ENCODE measurements at places on chromosomes 6 and 20.

DNA sequence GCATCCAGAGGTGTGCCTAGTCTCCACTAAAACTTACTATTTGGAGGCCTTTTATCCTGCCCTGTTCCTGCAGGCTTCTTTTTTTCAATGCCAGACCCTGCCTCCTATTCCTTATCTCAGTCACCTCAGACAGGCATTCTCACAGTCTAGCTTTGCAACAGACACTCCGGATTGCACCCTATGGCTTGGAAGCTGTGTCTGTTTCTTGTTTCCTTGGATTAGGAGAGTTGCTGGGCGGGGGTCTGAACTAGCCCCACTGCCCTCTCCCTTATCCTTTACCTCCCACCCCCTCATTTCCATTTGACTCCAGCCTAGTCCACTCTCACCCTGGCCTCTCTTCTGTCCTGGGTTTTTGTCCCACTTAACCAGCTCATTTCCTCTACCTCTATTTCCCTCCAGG, 228.1 kb upstream of the CITED2 start:
- DNase-seq = no peak

DNA sequence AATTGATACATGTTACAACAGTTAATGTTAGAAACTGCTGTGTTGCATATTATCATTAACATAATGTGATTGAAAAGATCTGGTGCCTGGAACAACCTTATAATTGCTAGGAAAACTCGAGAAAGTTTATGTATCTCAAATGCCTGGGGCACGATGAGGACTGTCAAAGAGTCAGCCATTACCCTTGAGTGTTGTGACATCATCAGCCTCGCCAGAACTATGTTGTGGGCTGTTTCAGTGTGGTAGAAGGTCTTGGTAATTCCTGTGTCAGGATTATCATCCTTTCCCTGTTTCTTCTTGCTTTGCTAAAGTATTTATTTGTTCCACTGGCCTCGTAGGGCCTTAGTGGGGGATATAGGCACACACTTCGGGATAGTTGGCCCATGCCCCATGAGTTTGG, 185.1 kb downstream of the DTNBP1 start:
- DNase-seq = no peak

- no peak for DNase-seq
Observed at GRCh38 chr20:50728486-50728980, 2.8 kb upstream of the PARD6B start.

DNA sequence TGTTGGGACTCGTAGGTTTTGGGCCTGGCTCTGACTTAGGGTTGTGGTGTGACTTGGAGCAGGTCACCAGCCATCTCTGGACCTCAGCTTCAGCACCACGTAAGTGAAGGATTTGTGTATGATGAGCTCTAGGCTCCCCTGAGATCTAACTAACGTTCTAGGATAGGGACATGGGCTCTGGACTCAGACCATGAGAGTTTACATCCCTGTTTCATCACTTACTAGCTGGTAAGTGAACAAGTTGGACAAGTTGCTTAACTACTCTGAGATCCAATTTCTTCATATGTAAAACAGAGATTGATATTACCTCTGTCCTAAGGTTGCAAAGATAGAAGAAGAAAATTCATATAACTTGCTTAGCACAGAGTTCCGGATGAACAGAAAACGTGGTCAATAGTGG, 20.3 kb upstream of the PNPLA1 start:
- DNase-seq = no peak

- DNase-seq = no peak
Observed at GRCh38 chr6:11740875-11741274, 37.7 kb downstream of the ADTRP start.

DNA sequence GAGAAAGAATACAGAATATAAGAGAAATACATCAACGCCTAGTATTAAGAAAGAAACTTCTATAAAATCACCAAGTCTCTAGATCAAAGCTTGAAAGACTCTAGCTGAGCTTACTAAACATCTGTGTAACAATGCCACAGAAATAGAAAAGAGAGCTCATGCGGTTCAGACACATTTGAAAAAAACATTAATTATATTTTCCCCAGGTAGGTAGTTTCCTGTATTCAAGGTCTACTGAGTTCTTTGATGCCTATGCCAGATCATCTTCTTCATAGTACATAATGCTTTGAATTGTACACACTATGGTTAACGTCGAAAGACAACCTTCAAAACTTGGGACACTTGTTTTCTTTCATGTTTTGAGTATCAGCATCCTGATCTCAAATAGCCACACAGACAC, 11.3 kb downstream of the MOXD1 start:
- no peak for DNase-seq

DNA sequence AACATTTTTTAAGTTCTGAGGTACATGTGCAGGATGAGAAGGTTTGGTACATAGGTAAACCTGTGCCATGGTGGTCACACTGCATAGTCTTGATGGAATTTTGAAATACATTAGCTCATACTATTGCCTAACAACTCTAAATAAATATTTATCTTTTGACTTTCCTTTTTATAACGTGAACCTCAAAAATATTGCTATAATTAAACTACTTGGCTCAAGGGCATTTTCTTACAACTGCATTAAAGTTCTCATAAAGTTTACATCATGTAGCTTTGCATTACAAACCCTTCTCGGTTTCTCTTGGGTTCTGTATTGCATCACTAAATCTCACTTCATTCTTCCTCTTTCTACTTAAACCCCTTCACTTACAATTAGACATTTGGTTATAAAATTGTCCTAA, 636.0 kb upstream of the PTCHD4 start:
- no peak for DNase-seq

DNA sequence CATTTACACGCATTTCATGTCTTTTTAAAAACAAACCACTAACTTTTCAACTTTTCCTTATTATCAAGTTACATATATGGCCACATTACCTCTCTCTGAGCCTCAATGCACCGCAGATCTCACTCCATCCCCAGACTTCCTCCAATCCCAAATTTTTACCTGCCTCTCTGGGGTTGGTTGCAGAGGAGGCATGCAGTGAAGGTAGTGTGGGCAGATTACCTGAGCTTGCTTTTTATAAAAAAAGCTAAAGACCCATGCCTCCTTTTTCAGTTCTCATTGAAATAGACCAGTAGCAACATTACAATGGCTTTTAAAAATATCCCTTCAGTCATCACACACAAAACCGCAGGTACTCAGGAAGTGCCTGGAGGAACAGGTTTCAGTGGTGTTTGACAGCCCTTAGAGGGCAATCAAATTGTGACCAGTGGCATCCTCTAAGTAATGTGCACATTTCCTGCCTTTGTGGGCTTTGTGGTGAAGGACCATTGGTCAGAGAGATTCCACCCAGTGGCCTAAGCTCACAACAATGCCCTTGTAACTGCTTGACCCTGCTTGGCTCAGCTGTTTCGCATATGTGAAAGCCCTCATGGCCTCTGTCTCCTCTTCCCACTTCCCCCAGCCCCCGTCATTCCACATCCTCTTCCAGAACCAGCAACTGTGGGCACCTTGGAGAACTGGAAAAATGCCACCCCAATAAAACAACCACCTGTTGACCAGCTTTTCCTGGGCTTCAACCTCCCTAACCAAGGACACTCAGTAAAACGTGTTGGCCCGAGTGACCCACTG, 30.2 kb upstream of the IL17A start:
- no peak for DNase-seq

- DNase-seq = no peak
Observed at GRCh38 chr6:52489881-52490280, 69.7 kb downstream of the EFHC1 start.

DNA sequence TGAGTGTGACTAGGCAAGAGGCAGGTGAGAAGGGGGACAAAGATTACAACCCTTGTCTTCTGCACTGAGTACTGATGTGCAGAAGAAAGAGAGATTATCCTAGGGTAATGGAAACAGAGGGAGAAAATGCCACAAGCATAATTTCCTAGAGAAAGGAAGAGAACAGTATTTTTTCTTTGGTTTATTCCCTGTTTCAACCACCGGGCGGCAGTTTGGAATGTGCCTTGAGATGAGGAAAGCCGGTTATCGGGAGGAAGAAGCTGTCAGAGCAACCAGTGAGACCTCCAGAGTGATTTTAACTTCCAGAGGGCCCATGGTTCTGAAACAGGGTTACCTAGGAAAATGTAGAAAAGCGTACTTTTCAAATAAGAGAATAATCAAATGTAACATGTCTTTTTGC, 121.4 kb downstream of the REV3L start:
- peak; percentile 36 for DNase-seq

- no peak for DNase-seq
Observed at GRCh38 chr6:56158571-56158970, 88.8 kb downstream of the COL21A1 start.
